ENCODE measurements at places on chromosomes 11 and 22.

GRCh38 chr11:92859156-92859690 is 110.2 kb upstream of the MTNR1B start:
- DNase-seq, result no peak

DNA sequence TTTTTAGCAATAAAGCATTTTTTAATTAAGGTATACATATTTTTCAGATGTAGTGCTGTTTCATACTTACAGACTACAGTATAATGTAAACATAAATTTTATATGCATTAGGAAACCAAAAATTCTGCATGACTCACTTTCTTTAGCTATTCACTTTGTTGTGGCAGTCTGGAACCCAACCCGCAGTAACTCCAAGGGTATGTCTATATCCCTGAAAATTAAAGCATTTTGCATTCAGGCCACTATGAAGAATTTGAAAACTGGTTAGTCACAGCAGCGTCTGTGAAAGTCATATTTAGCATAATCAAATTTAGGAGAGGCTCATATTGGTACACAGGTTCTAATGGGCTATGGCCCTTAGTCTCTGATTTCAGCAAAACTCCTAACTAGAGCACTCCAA is 46.8 kb downstream of the BBOX1 start:
- DNase-seq, result no peak

DNA sequence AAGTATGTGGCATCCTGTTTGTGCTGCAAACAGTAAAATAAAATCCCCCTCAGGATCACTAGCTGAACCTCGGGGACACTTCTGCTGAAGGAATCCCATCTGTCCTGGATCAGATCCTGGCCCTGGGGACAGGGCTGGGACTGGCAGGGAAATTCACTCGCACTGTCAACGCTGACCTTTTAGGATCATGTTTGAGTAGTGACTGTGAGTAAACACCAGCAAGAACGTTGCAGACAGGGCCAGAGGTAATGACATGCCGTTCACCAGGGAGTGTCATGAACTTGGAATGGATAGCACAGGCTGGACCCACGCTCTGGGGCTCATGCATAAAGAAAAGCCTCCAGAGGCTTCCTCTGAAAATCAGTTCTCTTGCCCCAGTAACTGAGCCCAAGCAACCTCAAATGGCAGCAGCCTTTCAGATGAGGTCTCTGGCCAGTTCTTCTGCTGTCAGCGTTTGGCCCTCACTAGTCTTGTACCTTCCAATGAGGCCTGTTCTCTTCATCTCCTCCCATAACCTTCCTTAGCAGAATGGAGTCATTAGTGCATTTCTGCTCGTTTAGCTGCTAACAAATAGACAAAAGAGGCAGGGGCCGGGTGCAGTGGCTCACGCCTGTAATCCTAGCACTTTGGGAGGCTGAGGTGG is 51.0 kb upstream of the BARX2 start:
- DNase-seq, result no peak

GRCh38 chr11:119741369-119742262 is 12.6 kb upstream of the NECTIN1 start:
- DNase-seq, result no peak

GRCh38 chr11:128735935-128736605 is 42.2 kb downstream of the FLI1 start:
- no peak for DNase-seq

DNA sequence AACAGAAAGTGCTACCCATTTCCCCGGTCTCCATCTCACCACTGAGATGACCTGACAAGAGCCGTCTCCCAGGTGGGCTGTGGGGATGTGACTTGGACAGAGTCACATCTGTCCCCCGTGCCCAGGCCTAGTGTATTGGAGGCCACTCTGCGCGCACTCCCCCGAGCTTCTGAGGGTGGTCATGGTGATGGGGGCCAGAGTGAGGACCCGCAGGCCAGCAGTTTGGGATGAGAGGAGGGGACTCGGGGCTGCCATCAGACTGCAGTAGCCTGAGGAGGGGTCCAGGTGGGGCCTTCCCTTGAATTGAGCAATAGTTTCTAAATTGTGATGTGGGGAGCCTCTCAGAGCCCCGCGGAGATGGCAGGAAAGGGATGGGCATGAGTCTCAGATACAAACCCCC is 852.6 kb downstream of the TBC1D22A start:
- no peak for DNase-seq

DNA sequence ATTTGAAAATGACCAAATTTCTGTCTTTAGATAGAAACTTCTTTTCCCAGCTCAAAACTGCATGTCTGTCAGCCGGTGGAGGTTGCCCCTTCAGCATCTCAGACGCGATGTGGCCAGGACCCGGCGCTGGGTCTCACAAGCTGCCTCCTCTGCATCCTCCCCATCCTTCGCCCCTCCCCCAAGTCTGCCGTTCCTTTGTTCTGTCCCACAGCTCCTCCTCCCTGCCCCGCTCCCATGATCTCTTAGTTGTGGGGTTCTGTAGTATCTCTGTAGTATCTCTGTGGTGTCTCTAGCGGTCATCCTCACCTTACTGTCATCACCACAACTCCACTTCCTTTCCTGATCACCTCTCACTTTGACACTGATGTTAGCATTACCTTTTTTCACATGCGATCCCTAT is 49.9 kb downstream of the TRAF6 start:
- no peak for DNase-seq

GRCh38 chr11:123200264-123200663 is 5.2 kb upstream of the CLMP start:
- no peak for DNase-seq

GRCh38 chr11:889257-889656 is 21.4 kb downstream of the CHID1 start:
- no peak for DNase-seq

DNA sequence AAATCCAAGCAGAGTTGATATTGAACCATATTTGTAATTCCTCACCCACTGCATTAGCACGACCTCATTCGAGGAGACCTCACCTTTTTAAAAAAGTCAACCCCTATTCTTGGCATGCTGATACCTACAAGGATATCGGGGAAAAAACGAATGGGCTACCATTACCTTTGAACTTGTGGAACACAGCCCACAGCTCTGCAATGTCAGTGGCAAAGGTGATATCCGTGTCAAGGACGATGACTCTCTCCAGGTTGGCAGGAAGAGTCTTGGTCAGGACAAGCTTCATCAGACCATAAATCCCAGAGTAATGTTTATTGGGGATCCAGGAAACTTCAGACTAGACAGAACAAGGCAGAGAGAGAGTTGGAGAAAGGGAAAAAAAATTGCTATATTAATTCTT is 355.6 kb downstream of the LARGE1 start:
- DNase-seq, result no peak

GRCh38 chr11:115618428-115618827 is 114.2 kb upstream of the CADM1 start:
- no peak for DNase-seq

GRCh38 chr11:67671211-67671520 is 3.3 kb downstream of the ALDH3B2 start:
- no peak for DNase-seq

DNA sequence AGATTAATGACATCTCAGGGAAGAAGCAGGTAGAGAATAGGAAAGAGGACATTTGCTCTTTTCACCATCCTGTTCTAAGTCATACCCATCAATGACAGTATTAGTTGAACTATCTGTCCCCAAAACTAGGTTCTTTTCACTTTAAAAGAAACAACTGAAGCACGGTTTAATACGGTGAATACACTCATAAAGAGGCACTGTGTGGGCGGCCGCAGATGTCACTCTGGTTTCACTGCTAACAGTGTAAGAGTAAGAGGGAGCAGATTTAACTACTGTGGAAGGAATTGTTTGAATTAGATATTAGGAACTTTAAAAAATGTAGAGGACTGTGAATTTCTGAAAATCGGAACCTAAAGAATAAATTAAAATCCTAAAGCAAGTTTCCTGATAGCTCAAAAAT is 49.5 kb downstream of the VSIG10L2 start:
- no peak for DNase-seq

DNA sequence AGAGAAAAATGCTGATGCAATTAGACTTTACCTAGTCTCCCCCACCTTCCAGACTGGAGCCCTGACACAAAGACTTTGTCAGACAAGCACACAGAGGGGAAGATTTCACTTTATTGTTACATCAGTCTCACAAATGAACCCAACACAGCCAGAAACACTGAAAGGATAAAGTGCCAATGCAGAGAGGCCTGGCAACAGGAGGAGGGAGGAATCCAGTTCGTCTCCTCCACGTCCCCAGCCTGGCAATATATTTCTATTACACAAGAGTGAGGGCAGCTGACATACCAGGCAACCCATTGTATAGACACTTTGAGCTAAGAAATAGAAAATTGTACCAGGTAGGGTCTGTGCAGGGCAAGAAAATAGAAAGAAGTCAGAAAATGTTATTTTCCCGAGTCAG is 16.2 kb upstream of the TMEM9B start:
- DNase-seq, result no peak

DNA sequence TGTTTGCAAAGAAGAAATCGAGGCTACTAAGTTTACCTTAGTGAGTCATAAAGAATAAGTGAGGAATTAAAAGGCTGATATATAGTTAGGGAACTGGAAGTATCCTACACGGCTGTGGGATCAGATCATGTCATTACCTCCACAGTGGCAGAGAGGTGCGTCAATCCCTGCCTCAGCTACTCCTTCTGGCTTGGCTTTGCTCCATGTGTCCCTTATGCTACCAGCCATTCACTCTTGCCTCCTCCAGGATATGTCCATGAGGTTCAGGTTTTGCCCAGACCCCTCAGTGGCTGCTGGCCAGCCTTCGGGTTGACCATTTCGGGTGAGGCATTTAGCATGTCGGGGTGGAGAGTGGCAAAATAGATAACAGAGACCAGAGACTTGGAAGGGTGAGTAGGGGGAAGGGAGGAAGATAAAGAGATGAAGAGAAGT is 153.4 kb downstream of the LDLRAD3 start:
- no peak for DNase-seq

- DNase-seq, result no peak
These were observed 140.4 kb upstream of the ARHGAP42 start for GRCh38 chr11:100546714-100547113.

GRCh38 chr11:110000031-110000502 is 93.1 kb upstream of the ZC3H12C start:
- DNase-seq, result no peak

DNA sequence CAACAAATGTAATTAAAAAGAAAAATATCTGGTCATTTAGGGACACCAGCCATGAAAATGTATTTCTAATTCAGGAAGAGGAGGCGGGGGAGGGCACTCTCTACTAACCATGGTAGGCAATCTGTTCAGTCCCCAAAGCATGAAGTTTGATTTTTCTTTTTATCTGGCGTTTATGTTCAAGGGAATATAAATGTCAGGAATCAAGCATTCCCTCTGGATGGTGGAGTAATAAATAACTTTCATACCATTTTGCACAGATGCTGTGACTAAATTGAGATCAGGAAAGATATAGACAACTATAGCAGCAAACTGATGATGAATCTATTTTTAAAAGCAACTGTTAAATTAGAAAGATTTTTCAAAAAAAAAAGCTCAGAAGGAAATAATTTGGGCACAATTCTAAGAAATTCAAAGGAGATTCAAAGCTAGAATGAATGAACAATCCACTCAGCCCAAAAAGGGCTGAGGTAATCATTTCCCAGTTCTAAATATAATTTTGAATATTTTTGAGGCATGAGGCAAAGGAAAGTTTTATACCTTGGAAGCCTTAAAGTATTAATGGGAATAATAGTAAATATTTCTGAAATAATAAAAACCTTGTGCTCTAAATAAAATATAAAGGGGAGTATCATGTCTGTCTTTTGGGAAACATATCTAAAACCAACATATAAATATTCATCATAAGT is 146.4 kb upstream of the POU2AF2 start:
- no peak for DNase-seq

GRCh38 chr11:34601609-34602008 is 19.3 kb upstream of the EHF start:
- no peak for DNase-seq

DNA sequence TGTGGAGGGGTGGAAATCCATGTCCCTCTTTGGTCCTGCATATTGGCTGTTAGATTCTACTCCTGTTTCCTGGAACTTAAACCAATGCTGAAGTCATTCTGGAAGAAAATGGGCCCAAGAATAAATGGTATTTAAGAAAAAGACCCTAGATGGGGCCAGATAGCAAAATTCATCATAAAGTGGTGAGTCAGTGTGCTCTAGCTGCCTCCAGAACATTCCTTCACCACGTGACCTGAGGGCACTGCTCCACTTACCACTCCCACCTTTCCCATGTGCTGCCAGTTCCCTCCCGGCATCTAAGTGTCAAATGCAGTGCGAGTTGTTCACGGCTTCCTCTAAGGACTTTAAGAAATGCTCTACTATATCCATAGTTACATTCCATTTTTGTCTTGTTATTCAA is 30.9 kb upstream of the NAP1L4 start:
- DNase-seq, result no peak

Data from cortex of kidney (tissue), 1 donor.